GM20000 (cell line): ENCODE measurements at places on chromosomes 5 and 9.

- no peak for DNase-seq
Observed at GRCh38 chr9:19137282-19137681, 10.0 kb upstream of the PLIN2 start.

DNA sequence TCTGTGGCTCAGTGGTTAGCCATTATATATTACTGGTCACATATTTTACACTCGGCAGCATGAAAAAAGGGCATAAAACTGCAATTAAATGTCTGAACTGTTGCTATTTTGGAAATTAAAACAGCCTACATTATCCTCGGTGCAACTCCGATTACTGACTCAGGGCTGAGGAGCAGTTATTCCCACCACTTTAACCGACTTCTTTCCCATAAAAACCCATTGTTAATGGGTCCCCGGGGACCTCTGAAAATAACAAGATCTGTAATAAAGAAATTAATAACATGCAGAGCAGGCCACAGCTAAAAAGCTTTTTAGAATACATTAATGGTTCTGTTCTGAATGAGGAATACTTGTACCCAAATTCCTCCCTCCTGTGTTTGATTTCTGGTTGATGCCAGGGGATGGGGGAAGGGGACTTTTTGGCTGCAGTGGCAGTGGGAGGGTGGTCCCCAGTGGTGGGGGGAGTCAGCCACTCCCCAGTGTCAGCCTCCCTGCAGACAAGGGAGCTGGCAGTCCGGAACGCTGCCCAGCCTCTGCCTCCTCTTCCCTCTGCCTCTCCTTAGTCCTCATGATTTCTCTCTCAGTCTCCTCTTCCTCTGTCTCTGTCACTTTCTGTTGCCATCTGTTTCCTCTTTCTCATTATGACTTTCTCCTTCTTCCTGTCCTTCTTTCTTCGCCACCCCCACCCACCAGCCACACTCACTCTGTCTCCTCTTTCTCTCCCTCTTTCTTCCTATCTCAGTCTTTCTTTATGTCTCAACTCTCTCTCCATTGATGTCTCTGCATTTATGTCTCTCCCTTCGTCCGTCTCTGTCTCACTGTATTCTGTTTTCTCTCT is 59.0 kb upstream of the ZBTB43 start:
- DNase-seq, result no peak

DNA sequence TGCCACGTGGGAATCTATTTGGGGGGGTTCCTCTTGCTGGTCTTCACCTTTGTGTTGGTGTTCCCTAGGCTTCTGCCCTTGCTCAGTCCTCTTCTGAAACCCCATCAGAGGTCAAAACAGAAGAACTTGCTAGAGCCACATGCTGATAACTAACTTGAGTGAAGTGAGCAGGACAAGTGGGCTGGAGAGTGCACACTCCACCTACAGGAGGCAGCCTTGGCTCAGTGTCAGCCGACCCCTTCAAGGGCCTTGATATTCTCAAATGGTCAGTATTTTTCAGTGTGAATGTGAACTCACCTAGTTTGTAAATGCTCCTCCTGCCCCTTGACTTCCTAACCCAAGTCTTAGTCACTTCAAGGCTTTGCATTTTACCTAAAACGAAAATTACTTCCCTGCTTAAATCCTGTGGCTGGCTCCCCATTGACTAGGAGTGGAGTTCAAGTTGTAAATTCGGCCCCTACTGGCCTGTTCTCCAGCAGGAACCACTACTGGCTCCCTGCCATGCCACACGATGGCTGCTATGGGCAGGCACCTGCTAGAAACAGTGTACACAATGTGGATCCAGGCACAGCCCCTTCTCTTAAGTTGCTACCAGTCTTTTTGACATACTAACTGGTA is 3.6 kb upstream of the SLC1A3 start:
- DNase-seq, result peak; percentile 21

DNA sequence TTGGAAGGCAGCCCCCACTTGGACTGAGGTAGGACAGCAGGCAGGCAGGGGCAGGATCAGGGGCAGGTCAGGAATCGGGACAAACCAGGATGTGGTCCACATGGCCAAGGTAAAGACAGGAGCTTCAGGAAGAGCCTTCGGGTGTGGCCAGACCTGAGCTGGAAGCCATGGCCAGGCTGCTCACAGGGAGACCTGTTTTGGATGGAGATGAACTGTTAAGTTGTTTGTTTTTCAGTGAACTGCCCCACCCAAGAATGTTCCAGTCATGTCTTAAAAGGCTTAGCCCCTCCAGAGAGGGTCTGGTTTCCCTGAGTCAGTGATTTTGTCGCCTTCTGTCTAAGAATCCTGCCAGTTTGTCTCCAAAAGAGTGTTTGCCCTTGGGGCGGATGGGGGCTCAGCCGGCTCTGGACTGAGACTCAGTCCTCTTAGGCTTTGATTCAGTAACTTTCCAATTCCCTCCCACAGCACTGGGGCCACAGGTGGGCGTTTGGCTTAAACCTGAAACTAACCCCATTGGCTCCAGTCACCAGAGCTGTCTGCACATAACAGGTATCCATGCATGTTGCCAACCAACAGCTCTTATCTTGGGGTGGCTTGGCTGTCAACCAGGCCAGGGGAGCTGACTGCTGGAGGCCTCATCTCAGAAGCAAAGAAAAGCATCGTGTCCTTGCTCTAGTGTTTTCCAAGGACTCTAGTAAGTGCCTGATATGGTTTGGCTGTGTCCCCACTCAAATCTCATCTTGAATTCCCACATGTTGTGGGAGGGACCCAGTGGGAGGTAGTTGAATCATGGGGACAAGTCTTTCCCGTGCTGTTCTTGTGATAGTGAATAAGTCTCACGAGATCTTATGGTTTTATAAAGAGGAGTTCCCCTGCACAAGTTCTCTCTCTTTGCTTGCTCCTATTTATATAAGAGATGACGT is 11.3 kb upstream of the ANKH start:
- DNase-seq, result no peak

- no peak for DNase-seq
Observed at GRCh38 chr5:83513081-83513480, 41.5 kb downstream of the VCAN start.

DNA sequence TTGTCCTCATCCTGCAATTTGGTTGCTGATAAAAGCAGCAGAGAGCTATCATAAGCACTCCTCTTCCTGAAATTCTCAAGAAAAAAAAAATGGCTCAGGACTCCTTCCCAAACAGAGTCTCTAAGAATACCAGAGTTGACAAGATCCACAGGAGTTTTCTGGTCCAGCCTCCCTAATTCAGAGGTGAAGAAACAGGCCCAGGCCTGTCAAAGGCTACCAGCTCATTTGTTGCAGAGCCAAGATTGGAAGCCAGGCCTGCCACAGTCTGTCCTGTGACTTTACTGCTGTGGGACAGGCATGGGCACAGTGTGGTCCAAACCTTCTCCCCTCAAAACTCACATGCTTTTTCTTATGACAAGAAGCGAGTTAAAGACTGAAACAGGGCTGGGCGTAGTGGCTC is 41.5 kb downstream of the NIPSNAP3B start:
- DNase-seq, result no peak

- no peak for DNase-seq
Observed at GRCh38 chr5:169216866-169217265, 84.1 kb downstream of the SLIT3 start.

- no peak for DNase-seq
Observed at GRCh38 chr9:130962418-130963316, 23.6 kb upstream of the FIBCD1 start.

GRCh38 chr5:38806775-38807258 is 39.0 kb upstream of the OSMR start:
- no peak for DNase-seq

DNA sequence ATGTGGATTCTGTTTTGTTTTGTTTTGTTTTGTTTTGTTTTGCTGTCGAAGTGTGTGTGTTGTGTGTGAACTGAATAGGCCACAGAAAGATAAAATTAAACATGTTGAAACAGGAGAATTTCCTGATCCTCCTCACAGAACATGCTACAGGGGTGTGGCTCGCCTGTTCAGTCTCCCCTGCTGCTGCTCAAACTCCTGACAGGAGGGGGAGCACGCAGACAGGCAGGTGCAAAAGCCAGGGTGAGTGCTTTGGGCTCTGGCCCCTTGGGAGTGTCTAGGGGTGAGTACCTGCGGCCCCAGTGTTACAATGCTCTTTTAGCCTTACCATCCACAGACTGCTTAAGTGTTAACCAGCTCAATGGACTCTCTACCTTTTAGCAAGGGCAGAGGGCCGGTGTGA is 473.5 kb downstream of the MAT2B start:
- no peak for DNase-seq

DNA sequence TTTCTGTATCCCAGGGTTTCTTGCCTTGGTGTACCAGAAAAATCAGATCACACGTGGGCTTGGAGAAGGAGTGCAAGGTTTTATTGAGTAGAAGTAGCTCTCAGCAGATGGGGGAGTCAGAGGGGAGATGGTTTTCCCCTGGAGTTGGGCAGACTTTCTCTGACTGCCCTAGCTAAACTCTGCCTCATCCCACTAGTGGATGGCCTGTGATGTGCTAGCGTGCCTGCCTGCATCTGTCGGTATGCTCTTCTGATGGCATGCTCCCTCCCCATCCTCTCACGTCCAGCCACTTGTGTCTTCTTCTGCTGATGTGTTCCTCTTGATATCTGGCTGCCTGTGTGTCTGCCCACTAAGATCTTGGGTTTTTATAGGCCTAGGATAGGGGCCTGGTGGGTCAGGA is 616.1 kb upstream of the RGMB start:
- DNase-seq, result no peak

- no peak for DNase-seq
Observed at GRCh38 chr5:125813221-125813974, 609.8 kb upstream of the GRAMD2B start.

DNA sequence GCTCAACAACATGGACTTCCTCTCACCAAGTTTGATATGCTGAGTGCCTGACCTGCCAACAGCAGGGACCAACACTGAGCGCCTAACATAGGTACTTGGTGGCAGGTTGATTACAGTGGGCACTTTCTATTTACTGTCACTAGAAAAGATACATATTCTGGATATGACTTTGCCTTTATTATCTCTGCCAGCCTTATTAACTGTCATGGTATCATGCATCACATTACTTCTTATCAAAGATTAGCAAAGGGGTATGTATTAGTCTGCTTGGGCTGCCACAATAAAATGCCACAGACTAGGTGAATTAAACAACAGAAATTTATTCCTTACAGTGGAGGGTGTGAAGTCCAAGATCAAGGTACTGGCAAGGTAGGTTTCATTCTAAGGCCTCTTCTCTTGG is 14.3 kb upstream of the C1QTNF2 start:
- no peak for DNase-seq

- no peak for DNase-seq
Observed at GRCh38 chr5:146766013-146766412, 112.5 kb downstream of the PPP2R2B start.

- DNase-seq, result no peak
Observed at GRCh38 chr9:131997779-131998178, 81.9 kb downstream of the MED27 start.

- no peak for DNase-seq
Observed at GRCh38 chr5:14501353-14502293, 80.0 kb upstream of the OTULINL start.

DNA sequence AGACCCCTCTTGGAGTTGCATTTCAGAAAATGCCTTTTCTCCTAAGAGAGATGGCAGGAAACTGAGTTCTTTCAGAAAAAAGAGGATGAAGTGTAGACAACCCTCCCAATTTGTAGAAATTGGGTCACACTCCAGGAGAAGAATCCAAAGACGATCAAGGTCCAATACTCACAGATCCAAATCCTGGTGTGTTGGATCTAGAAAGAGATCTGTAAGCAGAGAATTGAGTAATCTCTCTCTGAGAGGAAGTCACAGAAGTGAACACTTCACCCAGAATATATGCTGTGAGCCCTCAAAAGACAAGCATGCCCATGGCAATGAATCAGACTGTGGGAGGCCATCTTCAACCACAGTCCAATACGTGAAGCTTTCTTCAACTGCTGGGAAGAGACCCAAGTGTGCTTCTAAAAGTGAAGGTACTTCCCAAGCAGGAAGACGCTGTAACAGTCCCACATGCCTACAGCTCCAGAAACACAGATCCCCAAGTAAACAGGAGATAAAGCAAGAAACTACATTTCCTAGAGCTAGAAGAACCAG is 182.7 kb downstream of the SMC2 start:
- no peak for DNase-seq

- peak; percentile 34 for DNase-seq
Observed at GRCh38 chr5:123091298-123092222, 2.5 kb downstream of the PRDM6 start.

DNA sequence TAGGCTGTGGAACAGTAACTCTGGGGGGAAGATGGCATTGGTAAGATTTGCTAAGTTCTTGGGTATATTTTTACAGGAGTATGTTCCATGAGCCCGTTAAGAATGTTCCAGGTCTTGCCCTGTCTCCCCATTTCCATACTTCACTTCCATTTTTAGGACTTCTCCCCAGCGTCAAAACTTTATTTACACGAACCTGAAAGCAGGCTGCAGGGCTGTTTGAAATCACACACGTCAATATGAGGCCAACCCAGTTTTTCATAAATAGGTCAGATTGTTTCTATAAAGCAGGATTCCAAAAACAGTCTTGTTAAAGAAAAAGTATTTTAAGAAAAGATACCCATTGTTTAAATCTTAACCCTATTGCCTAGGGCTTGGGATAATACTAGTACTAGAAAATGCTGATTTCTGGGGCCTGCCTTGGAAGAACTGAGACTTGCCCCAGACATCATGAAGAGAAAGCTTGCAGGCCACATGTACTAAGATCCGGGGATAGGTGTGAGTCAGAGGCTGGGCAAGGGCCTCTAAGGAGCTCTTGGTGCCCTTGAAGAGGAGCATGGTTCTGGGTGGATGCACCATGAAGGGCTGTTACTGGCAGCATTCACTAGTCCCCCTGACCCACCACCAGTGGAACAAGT is 24.2 kb downstream of the TRIO start:
- DNase-seq, result no peak

DNA sequence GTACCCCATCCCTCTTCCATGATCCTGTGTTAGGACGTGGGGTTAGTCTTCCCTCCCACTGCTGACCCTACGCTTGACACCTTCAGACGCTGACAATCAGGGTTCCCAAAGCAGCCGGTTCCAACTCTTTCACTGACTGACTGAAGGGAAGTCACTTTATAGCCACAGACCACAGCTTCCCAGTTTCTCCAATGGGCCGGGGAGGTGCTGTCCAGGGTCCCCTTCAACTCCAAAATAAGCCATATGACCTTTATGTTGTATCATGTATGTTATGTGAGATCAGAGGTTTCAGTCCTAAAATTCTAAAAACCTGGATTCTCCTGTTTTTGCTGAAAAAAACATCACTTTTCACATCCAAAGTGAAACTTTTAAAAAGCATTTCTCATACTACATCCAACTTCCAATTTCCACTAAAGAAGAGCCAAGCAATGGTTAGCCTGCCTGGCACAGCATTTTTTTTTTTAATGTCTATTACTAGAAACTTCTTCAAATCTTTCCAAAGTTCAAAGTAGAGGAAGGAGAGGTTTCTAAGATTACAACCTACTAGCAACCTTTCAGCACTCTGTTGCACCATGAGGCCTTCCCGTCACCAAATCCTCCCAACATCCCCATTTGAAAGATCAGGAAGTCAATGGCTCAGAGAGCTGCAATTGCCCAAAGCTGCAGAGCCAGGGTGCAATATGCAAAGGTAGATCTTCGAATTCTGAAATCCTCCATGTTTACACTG is 5.2 kb downstream of the EPB41L4B start:
- DNase-seq, result no peak

DNA sequence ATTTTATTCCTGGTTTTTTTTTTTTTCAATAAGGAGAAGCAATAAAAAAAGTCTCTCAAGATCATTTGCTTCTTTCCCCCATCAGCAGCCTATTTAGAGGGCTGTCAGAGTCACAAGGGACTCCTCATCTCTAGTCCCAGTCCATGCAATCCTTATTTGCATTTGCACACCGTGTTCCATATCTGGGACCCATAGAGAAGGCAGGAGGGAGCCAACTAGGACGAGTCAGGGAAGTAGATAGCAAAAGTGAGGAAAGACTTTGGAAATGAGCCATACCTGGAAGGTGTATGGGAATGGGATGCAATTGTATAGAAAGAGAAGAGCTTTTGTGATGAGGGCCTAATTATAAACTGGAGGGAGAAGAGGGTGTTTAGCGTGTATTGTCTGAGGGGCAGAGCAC is 160.0 kb downstream of the PIK3R1 start:
- DNase-seq, result no peak
